ENCODE measurements at places on chromosomes 12 and 14.

GRCh38 chr12:93798279-93799151, 121.3 kb downstream of the CRADD start:
- DNase-seq: no peak

DNA sequence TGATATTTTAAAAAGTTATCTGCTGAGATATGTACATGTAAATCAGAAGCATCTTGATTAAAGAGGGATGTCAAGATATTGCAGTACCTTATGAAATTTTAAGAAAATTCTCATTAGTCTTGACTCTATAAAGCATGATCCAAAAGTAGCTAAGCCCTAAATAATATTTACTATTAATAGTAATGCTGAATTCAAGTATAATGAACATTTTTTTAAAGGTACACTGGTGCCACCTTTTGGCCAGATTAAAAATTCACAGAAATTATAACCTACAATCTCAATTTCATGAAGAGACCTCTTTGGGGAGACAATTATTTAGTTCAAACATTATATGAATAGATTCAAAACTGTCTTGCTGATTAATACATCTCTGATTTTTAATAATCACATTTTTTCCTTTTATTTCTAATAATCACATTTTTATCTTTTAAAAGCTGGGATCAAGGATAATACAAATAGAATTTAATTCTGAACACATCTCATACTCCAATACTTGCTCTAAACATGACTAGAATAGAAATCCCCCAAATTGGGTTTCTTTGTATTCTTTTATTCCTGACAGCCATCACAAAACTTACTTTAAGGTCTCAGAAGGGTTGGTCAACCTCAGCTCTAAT, 13.4 kb downstream of the AKAP5 start:
- DNase-seq: no peak

GRCh38 chr14:85280074-85280473, 249.9 kb upstream of the FLRT2 start:
- no peak for DNase-seq

DNA sequence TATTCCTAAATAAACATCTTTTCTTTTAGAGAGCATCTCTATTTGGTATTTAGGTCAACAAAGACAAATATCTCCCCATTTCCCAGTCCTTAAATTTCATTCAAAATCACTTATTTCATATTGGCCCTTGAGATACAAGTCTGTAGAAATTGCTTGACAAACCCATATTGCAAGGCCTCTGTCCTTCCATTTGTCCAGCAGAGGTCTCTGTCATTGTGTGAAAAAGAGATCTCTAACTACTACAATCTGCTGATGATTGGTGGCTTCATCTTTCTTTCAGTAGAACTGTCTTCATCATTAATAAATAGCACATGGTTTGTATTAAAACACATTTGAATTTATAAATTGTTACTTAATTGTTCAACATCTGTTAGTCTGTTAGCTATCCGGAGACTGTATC, 252.6 kb downstream of the ACSS3 start:
- DNase-seq: no peak

DNA sequence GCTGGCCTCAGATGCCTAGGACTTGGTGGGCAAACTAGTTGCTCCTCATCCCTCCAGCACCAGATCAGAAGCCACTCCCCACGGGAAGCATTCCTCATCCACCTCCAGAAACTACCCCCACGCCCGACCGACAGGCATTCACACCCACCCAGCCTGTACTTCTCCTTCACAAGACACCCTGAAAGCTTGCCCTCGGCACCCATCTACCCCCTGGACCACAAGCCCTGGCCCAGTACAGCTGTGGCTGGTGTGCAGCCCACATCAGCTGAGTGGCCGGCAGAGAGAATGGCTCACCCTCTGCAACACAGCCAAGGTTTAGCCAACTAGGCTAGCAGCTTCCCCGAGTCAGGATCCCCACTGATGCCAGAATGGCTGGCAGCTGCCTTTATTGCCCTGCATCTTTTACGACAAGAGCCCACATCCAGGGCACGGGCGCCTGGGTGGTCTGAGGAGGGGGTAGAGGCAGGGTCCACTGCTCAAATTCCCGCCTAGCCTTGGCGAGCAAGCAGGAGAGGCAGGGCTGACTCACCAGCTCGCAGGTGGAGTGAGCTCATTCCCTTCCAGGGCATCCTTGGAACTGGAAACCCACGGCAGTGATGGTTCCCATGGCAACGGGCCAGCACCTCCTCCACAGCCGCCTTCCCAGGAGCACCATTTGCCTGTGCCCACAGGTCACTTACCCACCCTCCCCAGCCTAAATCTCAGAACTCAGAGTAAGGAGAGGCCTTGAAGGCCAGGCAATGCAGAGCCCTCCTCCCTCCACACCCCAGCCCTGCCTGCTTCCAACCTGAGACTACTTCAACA, 17.1 kb downstream of the ACTN1 start:
- no peak for DNase-seq

DNA sequence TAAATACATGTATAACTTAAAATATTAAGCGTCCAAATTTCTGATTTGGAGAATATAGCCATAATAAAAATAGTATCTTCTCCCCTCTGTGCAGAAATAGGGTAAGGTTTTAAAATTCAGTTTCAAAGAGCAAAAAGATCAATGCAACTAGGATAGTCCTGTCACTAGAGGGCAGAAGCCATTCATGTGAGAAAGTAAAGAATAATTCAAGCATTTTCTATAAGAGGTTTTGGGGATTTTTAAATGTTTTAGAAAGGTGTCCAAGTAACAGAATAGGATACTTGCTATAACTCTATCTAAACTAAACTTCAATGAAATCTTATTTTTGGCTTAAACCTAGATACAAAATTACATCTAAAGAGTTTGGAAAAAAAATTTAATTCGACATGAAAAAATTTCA, 50.3 kb downstream of the ADAMTS20 start:
- DNase-seq: no peak

DNA sequence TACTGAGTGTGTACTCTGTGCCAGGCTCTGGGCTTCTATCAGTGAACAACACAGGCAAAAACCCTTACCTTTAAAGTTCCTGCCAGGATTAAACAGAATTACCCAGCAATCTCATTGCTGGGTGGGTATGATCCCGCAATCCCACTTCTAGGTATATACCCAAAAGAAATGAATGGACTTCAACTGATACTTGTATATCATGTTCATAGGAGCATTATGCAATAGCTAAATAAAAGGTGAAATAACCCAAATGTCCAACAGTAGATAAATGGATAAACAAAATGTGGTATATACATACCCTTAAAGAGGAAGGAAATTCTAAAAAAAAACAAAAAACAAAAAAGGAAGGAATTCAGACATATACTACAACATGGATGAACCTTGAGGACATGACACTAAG, 14.7 kb downstream of the DAZAP2 start:
- no peak for DNase-seq

GRCh38 chr12:116687888-116688287, 50.0 kb downstream of the SPRING1 start:
- DNase-seq: no peak

DNA sequence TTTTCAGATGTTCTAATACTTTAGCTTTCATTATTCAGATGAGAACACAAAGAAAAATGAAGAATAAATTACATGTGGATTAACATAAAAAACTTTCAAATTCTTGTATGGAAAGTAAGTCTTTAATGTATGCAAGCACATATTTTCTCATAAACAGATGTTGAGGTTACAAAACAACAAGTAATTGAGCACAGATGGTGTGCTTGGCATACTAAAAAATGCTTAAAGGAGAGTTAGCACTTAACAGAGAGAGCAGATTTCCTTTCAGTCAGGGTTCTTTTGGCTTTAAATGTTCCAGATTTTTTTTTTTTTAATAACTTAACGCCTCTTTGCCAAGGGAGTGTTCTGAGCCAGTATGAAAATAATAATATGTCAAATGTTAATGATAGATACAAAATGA, 96.0 kb downstream of the RASSF9 start:
- DNase-seq: no peak

DNA sequence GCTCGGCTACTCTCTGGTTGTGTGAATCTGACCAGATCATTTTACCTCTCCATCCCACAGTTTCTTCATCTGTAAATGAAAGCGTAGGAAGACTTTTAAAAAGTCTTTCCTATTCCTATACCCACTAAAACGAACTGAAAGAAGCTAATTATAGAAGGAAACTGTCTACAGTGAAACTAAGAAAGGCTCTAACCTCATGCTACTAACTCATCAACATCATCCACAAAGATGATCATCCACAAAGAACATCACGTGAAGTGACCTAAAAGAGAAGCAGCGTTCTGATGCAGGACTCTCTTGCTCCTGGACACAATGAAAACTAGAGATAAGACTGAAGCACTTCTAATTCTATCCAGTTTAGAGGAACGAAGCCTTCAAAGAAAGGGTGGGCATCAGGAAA, 58.5 kb upstream of the OSBPL8 start:
- DNase-seq: no peak

DNA sequence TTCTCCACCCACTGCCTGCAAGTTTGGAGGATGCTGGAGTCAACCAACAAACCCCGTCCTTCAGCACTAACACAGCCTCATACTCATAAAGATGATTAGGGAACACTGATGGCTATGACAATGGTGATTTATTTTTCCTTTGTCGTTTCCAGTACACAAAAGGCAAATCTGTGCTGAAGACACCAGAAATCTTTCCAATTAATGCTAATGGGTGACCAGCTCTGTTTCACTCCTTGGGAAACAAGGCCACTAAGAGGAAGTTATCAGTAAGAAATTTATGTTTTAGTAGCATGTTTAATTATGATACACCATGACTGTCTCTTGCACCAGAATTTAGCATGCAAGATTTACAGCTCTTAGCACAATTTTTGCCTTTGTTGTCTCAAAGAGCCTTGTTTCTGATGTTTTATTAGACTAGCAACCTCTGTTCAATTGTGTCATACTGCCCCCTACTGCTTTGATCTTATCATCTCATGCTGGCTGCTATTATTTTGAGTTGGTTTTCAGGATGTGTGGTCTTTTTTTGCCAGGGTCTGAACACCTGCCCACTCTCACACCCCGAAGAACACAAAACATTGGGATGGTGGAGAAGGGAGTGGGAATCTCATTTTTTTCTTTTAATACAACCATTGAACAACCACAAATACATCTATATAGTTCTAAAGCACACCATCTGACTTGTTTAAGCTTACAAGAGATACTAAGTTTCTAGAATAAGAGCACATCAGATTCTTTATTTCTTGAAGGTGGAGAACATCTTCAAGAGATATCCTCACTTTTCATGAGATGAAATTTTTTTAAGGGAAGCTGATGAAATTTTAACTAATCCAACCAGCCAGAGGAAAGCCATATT, 160.9 kb downstream of the SPTSSA start:
- no peak for DNase-seq

- no peak for DNase-seq
These were observed 5.4 kb downstream of the C12orf75 start for GRCh38 chr12:105335856-105336255.

DNA sequence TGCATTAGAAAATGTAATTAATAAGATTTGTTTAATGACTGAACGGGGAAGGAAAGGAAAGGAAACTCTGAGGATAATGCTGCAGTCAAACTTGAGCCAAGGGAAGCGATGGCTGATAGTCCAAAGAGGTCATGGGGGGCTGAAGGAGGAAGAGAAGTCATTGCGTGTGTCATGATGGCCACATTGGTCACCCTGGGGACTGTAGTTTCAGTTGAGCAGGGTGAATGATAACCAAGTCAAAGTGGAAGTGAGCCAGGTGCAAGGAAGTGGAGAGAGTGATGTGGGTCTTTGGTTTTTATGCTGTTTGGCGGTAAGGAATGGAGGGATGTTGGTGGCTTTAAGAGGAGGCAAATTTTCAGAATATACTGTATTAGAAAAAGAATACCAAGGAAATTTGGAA, 21.6 kb downstream of the C12orf75 start:
- DNase-seq: no peak
